ENCODE measurements at places on chromosomes 5 and 9.

DNA sequence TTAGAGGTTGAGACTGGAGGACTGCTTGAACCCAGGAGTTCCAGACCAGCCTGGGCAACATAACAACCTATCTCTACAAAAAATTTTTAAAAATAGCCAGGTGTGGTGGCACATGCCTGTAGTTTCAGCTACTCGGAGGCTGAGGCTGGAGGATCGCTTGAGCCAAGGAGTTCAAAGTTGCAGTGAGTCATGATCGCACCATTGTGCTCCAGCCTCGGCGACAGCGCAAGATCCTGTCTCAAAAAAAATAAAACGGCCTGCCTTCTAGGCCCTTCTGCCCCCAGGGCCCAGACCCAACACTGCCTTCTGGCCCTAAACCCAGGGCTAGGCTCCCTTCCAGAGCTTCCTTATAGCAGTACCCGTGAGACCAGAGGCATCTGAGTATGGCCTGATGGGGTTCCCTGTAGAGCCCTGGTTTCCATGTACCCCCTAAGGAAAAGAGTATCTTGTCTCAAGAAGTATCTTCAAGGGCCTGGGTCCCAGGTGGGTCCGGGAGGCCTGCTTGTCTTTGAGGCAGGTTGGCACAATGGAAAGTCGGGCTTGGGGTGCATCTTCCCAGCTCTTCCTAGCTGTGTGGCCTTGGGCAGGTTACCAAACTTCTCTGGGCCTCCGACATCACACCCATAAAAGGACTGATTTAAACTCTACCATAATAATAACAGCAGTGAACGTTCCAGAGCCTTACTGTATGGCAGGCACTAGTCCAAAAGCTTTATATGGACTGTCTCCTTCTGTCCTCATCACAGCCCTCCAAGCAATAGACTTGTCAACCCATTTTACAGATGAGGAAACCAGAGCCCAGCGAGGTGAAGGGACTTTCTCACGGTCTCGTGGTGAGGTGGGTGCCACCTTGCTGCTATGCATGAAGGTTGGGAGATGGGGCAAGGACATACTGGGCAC, 9.6 kb downstream of the LRRC8A start:
- DNase-seq, result no peak

DNA sequence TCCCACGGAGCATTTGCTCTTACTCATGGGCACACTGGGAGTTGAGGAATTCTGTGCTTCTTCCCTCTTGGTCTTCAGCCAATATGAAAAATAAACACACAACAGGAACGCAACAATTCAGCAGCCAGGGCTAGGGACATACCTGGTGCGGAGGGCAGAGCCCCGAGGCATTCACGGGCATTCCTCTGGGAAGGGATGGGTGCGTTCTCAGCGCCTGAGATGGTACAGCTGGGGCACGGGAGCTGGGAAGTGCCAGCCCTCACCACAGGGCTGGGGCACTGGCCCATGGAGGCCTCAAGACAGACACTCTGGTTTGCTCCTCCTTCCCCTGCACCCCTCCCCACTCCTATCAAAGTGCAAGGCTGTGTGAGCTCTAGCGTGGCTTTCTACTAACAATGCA, 2.1 kb downstream of the SLC6A3 start:
- no peak for DNase-seq

DNA sequence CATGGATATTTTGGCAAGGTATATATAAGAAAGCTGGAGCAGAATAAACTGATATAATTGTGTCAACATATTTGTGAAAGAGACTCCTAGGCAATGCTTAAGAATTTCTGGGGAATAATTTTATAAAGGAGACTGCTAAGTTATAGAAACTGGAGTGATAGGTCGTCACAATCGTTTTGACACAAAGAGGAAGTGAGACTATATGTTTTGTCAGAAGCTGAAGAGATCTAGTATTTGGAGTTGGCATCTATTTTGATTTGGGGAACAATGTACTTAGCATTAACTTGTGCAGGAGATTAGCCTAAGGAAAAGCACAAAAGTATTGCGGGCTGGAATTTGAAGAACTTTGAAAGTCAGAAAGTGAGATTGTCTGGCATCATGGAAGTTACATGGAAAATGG, 582.5 kb downstream of the TAF11L14 start:
- no peak for DNase-seq

- no peak for DNase-seq
These were observed 86.8 kb upstream of the TBC1D2 start for GRCh38 chr9:98342098-98342819.

GRCh38 chr9:7123743-7124142, 366.0 kb downstream of the KDM4C start:
- DNase-seq, result no peak

- no peak for DNase-seq
These were observed 319.6 kb upstream of the CLINT1 start for GRCh38 chr5:158178535-158178934.

GRCh38 chr9:86965636-86966395, 18.5 kb upstream of the GAS1 start:
- no peak for DNase-seq

DNA sequence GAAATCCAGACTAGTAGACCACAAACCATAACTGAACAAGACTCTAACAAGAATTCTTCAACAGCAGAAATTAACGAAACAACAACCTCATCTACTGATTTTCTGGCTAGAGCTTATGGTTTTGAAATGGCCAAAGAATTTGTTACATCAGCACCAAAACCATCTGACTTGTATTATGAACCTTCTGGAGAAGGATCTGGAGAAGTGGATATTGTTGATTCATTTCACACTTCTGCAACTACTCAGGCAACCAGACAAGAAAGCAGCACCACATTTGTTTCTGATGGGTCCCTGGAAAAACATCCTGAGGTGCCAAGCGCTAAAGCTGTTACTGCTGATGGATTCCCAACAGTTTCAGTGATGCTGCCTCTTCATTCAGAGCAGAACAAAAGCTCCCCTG, 68.6 kb downstream of the VCAN start:
- no peak for DNase-seq

GRCh38 chr5:103109277-103109676, 10.7 kb downstream of the GIN1 start:
- no peak for DNase-seq

- DNase-seq, result no peak
These were observed 65.8 kb upstream of the RANBP3L start for GRCh38 chr5:36367524-36367923.

DNA sequence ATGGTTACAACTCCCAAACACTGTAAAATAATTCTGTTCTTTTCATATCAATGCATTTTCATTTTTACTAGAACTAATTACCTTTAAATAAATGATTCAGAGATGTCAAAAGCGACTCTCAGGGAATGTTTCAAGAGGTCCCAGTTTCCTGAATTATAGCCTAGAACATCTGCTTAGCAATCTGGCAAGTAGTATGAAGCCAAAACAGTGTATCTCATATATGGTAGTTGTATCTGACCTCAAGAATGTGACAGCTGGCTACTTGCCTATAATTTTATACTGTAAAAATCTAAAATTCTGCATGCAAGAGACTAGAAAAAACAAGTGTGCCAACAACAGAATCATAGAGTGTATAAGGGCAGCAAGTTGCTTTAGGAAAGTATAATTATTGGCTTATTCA, 187.7 kb upstream of the POU5F2 start:
- no peak for DNase-seq

- no peak for DNase-seq
These were observed 297.4 kb upstream of the ZNF608 start for GRCh38 chr5:125043781-125044391.
